ENCODE measurements at places on chromosomes 7 and 10.

DNA sequence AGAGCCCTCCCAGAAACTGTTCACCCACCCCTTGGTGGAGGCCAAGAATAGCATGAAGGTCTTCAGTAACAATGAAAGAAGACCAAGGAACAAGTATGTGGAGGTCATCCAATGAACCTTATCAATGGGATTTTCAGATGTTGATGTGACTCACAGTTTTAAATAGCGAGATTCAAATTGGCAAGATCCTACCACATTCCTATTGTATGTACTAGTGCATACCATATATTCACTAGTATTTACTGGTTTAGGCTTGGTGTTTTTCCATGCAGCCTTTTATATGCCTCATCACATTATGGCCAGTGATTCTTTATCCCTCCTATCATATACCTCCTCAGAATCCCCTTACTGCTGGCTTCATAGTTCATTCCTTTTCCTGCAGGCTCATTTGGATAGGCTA, 54.4 kb downstream of the ITGB8 start:
- no peak for DNase-seq

DNA sequence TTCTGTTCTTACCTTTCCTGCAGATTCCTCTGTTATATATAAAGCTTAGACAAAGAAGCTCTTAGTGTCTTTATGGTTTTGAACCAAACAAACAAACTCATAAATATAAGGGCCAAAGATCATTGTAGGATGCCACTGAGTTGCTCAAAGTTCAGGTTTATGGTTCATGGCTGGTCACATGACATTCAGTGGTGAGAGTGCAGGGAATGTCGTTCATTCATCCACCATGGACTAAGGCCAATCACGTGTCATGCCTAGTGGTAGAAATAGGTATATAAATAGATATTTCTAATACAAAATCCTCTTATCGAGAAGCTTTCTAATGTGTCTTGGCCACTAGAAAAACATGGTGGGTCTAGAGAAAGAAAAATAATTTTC, 119.4 kb downstream of the GATA3 start:
- no peak for DNase-seq

DNA sequence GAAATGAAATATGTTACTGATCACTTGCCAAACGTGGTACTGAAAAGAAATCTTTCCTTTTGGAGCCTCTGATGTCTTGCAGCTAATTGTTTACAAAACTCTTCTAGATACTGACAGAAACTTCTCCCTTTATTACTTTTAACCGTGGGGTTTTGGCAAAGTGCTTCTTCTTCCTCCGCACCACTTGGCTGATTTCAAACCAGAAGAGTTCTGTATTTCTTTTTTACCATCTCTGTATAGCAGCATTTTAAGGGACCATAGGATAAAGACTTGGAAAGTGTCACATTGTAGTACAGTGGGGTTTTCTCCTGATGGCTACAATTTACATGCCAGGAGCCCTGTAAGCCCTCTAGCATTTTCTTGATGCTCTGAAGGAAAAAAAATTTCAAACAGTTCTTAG, 21.9 kb upstream of the CREB5 start:
- no peak for DNase-seq

DNA sequence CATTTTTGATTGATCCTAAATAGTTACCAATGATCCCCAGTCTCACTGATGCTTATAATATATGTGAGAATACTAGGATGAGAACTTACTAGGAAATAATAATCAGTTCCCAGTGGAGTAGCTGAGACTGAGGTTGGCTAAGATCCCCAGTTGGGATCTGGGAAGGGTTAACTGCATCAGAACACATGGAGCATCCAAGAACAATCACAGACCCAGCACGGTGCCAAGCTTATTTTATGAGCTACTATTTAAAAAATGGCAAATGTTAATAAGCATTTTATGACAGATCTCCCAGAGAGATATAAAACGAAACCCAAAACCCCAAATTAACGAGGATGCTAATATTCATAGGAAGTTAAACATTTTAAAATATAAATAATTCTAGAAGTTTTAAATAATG, 379.5 kb downstream of the THSD7A start:
- DNase-seq, result no peak

DNA sequence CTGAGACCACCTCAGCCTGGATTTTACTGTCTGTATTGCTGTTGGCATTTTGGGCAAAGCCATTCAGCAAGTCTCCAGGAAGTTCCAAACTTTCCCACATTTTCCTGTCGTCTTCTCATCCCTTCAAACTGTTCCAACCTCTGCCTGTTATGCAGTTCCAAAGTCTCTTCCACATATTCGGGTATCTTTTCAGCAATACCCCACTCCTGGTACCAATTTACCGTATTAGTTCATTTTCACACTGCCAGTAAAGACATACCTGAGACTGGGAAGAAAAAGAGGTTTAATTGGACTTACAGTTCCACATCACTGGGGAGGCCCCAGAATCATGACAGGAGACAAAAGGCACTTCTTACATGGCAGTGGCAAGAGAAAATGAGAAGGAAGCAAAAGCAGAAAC, 62.8 kb downstream of the INPP5A start:
- DNase-seq, result no peak

DNA sequence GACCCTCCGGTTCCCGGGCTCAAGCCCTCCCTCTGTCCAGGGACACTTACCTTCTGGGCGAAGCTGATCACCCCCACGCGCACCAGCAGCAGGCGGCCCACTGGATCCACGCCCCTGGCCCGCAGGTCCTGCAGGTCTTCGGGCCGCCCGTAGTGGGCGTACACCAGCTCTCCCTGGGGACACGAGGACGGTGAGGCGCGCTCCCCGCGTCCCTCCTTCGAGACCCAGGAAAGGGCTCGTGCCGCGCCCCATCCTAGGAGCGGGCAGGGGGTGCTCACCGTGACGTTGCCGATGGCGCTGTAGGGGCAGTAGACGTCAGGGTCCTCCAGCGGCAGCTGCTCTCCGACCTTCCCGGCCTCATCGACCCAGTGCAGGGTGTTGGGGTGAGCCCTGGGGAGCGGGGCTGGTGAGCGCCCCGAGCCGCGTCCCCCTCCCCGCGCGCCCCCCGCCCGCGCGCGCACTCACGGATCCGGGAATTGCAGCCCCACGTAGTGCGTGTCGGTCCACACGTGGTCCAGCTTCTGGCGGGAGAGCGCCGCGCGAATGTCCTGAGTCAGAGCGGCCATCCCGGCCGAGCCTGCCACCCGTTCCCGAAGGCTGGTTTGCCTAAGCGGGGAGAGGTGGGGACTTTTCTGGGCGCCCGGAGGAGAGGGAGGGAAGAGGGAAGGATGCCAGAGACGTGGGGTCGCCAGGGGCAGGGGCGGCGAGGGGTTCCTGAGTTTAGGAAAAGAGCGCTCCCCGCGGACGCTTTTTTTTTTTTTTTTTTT, 8.2 kb downstream of the TFR2 start:
- peak; percentile 95 for DNase-seq

DNA sequence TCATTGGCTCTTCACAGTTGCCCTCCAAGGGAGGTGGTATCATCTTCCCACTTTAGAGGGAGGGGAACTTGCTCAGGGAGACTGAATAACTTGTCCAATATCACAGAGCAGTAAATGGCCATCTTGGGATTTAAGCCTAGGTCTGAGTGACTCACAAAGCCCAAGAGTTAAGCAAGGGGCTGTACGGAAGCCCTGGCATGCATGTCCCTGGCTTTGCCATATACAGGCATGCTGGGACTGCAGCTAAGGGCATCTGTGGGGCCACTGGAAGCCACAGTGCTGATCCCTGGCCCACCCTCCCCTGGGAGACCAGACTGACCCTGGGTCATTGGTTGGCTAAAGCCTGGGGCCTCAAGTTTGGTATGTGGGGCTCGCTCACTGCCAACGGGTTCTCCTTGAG, 3.1 kb downstream of the VSIR start:
- DNase-seq, result no peak

- DNase-seq, result no peak
These were observed 9.5 kb upstream of the REPIN1 start for GRCh38 chr7:150358988-150359621.

DNA sequence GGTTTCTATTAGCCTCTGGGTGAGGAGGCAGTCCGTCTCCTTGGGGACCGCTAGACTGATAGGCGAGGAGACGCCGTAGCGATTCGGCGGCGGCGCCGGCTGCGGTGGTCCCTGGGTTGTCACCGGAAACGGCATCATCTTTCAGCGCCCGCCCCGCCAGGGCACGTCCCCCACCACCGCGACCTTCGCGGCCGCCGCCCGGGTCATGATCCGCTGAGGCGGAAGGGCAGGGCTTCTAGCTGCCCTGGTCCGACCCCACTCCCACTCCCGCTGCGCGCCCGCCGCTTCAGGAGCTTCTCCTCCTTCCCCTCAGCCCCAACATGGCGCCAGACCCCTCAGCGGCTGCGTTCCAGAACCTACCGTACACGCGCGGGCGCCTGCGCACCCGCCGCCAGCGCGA, at the start of gene PAPOLB:
PAPOLB (minus strand) TSS at position 358 of the 400 bp plus-strand sequence; CDS start at position 138, 220 bp downstream.
- DNase-seq, result no peak

GRCh38 chr7:138608275-138608674, 92.9 kb downstream of the SVOPL start:
- no peak for DNase-seq

DNA sequence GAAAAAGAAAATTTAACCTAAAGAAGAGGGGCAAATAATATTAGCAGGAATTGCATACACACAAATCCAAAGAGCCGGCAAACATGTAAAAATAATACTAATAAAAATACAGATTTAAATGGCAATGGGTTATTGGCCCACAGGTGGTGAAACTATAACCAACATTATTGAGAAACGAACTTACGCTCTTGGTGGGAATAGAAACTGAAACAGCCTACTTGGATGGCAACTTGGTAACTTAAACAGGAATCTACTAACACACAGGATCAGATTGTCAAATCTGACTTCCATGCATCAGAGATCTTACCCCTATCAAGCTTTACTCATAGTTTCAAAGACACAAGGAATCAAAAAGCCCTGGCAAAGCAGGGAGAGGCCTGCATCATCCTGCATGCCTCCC, 66.5 kb downstream of the ANLN start:
- no peak for DNase-seq

- no peak for DNase-seq
These were observed 25.2 kb downstream of the FOXK1 start for GRCh38 chr7:4707217-4707741.

DNA sequence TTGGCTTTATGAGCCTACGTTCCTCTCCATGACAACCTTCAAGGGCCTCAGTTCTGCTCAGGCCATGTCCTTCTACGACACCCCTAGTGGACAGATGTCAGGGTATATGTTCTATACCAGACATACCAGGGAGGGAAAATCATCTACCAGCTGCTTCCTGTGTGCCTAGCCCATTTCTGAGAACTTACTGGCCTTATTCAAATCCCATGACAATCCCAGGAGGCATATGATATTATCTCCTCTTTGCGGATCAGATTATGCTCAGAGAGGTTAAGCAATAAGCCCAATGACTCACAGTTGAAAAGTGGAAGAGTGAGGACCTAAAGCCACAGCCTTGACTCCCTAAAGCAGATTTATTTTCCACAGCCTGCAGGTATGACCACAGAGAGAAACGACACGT, 139.3 kb downstream of the GLI3 start:
- DNase-seq, result no peak

- no peak for DNase-seq
These were observed 76.2 kb upstream of the KIF5B start for GRCh38 chr10:32132357-32132946.

DNA sequence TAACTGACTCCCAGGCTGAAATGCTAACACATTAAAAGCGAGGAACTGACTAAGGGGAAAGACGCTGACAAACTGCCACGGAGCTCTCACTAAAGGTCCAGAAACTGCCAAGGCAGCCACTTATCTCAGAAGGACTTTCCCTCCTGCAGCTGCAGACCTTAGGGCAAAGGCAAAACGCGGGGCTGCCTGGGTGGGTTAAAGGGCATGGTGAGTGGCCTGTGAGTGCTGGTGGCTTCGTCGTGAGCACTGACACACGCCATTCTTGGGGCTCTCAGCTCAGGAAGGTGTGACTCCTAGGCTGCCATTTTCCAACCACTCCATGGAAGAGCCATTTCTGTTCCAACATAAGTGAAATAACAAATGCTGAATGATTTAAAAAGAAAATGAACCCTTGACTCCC, 232.5 kb downstream of the COBL start:
- no peak for DNase-seq

- no peak for DNase-seq
These were observed 622.9 kb downstream of the GALNT17 start for GRCh38 chr7:71754828-71755227.

- no peak for DNase-seq
These were observed 34.6 kb downstream of the ANKRD7 start for GRCh38 chr7:118259115-118259514.

DNA sequence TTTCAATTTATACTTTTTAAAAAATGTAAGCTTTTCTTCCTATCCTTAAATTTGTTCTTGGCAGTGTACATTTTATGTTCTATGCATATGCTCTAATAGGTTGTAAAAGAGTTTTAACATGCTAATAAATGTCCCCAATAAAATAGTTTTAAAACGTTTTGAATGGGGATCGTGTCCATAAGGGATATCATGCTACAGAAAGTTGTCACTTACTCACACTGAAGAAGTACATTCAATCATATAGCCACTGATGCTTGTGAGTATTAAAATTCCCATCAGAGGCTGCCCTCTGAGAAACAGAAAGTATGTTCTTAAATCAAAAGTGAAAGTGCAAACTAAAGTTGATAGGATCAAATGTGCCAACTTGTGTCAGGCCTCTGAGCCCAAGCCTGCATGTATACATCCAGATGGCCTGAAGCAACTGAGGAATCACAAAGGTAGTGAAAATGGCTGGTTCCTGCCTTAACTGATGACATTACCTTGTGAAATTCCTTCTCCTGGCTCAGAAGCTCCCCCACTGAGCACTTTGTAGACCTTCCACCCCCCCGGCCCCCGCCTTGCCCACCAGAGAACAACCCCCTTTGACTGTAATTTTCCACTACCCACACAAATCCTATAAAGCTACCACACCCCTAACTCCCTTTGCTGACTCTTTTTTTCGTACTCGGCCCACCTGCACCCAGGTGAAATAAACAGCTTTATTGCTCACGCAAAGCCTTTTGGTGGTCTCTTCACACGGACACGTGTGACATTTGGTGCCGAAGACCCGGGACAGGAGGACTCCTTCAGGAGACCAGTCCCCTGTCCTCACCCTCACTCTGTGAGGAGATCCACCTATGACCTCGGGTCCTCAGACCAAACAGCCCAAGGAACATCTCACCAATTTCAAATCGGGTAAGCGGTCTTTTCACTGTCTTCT, 877 bp upstream of the NOD1 start:
- no peak for DNase-seq

DNA sequence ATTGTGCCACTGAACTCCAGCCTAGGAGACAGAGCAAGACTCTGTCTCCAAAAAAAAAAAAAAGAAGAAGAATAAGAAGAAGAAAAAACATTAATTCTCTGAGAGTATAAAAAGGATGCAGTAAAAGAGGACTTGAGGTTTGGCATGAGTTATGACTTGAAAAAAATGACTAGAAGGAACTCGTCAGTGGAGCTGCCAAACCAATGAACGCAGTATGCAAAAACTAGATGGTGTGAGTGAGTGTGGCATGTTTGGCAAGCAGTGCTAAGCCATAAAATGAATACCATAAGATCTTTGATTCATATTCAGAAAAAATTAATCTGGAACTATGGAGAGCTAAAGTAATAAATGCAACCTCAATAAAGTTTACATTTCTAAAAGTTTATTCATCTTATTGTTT, 68.6 kb upstream of the MEOX2 start:
- DNase-seq, result no peak

GRCh38 chr10:101133489-101134298, 2.6 kb downstream of the TLX1 start:
- DNase-seq, result peak; percentile 50
